ENCODE measurements at places on chromosomes 6 and 20.

DNA sequence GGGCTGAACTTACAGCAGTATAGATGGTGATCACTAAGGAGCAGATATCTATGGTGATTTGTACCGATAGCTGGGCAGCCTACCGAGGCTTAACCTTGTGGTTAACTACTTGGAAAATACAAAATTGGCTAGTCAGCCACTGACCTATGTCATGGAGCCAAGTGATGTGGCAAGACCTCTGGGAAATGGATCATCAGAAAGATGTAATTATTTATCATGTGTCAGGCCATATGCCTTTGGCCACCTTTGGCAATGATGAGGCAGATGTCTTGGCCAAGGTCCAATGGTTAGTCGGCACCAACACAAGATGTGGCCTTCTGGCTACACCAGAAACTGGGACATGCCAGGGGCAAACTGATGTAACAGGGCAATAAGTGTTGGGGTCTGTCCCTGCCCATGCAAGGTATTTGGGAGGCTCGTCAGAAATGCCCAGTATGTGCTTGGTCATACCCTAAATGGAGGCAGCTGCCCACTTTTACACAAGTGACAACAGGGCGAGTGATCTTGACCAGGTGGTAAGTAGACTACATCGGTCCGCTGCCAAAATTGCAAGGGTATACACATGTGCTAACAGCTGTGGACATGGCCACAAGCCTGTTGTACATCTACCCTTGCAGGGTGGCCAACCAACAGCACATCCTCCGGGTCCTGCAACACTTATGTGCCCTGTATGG, 30.1 kb downstream of the HDDC2 start:
- DNase-seq: peak; percentile 5

DNA sequence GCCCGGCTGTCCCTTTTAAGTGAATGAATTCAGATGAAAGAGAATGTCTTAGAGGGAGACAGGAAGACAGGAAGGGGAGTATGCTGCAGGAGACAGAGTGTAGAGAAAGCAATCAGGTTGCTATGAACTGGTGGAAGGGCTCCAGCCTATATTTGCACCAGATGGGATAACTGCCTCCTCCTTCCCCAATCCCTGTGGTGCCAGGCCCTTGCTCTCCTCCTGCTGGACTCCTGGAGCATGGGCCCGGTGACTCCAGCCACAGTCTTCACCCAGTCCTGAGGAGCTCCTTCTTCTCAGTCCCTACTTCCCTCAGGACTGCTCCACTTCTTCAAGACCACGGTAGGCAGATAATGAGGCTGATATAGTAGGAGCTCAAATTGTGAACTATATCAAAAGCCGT, 91.8 kb downstream of the TMEM200A start:
- DNase-seq: no peak

DNA sequence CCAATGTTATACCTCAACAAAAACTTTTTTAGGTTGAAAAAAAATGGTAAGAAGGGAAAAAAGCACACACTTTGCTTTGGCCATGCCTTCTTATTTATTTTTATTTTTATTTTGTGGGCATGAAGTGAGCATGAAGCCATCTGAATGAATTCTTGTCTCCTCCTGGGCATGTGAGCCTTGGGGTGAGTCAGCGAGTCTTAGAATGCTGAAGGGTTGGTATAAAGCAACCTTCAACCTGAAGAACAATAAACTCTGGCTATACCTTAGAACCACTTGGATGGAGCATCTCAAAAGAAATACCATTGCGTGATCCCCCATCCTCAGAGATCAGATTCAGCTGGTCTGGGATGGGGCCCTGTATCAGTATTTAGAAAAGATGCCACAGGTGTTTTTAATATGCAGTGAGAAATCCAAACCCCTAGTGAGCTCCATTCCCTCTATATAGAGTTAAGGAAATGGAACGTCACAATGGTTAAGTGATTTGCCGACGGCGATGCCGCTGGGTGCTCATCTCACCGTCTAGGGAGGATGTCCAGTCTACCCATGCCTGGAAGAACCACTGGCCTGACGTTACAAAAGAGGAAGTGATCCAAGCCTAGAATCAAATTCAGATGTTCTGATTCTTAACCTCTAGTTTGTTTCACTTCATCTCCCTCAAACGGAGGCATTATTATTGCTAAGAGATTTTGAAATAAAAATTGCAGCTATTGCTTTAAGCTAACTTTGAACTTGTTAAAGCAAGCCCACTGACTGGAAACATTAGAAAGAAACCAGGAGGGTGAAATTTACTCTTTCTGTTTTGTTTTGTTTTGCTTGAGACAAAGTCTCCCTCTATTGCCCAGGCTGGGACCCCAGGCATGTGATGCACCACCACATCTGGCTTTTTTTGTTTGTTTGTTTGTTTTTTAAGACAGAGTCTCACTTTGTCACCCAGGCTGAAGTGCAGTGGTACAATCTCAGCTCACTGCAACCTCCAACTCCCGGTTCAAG, 67.1 kb downstream of the EDN1 start:
- no peak for DNase-seq

GRCh38 chr6:137432054-137432611, 62.1 kb downstream of the OLIG3 start:
- DNase-seq: no peak

DNA sequence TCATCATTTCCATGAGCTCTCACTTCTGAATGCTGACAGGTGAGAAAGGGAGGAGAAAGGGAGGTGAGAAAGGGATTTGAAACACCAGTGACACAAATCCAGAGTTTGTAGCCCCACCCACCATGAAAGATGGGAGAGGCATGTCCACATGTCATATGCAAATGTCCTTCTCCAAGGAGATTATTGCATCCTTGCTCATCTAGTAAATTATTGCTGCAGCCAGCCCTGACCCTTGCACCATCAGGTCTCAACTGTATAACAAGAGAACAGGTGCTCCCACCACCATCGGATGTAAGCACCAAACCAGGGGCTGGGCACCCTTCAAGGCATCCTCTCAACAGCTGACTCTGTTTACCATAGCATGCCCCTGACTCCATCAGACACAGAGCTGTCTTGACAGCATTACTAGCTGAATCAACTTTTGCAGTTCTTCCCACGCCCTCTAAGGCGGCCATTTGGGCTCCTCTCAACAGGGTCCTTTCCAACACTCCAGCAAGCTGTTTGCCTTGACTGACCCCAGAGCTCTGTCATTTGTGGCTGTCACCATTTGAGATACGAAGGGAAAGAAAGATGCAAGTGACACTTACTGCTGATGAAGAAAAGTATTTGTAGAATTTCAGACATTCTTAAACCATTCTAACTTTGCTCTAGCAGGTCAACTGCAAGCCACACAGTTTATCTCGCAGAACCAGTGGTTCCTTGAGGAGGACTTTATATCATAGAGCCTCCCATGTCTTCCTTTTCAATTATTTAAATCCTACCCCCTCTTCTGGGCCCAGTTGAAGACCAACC, 14.2 kb downstream of the GFOD1 start:
- DNase-seq: peak; percentile 27

DNA sequence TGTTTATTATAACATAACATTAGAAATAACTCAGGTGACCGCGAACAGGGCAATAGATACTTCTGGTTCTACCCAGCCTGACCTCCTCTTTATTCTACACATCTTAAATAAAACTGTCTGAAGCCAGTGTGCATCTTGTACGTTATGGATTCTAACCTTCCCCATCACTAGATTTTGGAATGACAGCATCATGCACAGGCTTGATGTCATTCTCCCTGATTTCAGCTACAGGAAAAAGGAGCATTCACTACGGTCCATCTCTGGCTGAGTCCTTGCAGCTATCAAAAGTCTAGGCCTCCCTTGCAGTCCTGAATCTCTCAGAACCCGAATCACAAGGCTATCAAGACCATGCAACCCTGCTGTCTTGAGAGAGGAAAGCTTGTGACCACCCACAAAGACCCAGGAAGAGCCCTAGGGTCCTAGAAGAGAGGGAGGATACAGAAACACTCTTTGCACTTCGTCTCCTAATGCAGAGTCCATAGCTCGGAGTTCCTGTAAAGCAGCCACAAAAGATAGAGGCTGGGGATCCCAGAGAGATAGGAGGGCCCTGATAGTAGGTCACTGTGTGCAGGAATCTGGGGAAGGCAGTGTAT, 845 bp downstream of the HLA-DPA1 start:
- DNase-seq: no peak

GRCh38 chr6:157155804-157156203, 167.5 kb downstream of the TMEM242 start:
- DNase-seq: no peak

DNA sequence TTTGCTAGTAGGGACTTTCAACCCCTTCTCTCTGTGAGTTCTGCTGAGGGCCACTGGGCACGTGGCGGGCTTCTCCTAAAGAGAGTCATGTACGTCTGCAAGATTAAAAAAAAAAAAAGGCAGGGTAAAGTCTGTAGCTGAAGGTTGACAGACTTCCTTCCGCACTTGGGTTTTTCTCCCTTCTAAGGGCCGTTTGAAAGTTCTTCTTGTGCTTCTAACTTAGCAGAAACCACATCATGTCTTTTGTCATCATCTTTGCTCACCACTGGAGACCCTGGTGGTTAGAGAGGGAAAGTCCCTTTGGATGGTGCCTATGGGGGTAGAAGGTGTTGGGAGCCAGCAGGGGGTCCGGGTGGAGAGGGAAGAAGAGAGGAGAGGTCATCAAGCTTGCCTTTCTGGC, 31.4 kb downstream of the PRDM1 start:
- no peak for DNase-seq

- no peak for DNase-seq
These were observed 13.0 kb downstream of the MOXD1 start for GRCh38 chr6:132388291-132388690.

DNA sequence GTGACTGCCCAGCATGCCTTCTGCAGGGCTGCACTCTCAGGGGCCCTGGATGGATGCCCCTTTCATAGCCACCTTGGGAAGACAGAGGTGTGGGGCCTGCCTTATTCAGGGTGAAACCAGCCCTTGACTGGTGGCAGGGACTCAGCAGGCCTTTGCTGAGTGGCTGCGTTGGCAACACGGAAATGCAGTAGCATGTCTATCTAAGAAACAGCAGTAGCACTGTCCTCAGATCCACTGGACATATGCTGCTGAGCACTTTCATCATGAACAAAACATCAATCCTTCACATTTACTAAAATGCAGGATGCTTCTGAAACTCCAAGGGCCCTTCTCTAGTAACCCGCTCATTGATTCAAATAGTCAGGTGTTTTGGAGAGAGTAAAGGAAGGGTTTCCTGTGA, 4.9 kb upstream of the TBXT start:
- no peak for DNase-seq

- no peak for DNase-seq
These were observed 311.6 kb downstream of the CDC5L start for GRCh38 chr6:44699082-44699481.

DNA sequence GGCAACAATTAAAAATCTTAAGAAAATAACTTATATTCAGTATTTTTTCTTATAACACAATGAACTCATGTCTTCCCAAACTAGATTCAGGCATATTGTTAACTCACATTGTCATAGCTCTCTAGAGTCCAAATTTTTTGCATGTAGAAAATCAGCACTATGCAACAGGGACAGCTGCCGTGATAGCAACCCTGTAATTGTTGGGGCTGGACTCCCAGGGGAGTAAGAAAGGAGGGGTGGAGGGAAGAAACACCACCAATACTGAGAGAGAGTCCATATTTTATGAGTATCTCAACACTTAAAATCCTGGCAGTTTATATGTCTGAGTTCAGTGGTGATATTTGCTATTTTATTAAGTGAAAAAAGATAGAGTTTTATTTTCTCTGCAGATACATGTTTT, 89.6 kb upstream of the HS3ST5 start:
- no peak for DNase-seq

DNA sequence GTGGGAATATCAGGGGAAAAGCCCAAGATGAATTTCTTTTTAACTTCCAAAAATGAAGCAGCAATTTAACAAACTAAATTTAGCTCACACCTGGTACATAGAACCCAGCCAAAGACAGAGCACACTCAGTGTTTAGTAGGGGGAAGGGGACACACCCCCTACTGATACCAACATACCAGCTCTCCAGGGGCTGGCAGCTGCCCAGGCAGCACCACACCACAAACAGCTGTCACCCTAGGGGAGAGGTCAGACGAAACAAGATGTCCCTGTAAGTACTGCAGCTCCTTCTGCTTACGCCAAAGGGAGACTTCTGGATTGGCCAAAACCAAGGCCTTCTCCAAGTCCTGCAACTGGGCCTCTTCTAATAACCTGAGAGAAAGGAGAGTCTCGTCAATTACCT, 26.0 kb downstream of the MDN1 start:
- DNase-seq: peak; percentile 24

- DNase-seq: no peak
These were observed 14.6 kb downstream of the ADGRB3 start for GRCh38 chr6:68649669-68650068.
